ENCODE measurements at places on chromosomes 6 and 20.

GRCh38 chr6:159301810-159302593 is 132.8 kb downstream of the FNDC1 start:
- no peak for DNase-seq

DNA sequence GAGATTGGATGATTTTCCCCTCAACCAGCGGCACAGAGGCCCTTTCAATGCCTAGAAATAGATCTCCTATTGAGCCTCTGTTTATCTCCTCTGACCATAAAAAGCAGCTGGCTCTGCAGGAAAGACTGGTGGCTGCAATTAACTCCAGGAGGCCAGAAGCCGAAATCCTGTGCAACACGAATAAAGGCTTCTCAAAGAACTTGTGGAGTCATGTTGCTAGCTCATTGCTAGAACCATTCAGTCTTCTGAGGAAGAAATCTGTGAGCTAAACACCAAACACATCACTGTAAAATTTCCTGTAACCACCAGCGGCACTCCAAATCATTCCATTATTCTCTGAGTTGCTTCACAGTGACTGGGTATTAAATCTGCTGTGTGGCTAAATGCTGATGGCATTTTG is 49.1 kb upstream of the TPD52L1 start:
- DNase-seq: no peak

GRCh38 chr6:43702534-43703440 is 15.2 kb upstream of the MRPS18A start:
- DNase-seq: no peak

- DNase-seq: no peak
These were observed 2.1 kb downstream of the CNR1 start for GRCh38 chr6:88164061-88164460.

- no peak for DNase-seq
These were observed 1.3 kb upstream of the DNAH8 start for GRCh38 chr6:38713812-38714211.

- DNase-seq: peak; percentile 6
These were observed 62.4 kb downstream of the JAG1 start for GRCh38 chr20:10611357-10611756.

DNA sequence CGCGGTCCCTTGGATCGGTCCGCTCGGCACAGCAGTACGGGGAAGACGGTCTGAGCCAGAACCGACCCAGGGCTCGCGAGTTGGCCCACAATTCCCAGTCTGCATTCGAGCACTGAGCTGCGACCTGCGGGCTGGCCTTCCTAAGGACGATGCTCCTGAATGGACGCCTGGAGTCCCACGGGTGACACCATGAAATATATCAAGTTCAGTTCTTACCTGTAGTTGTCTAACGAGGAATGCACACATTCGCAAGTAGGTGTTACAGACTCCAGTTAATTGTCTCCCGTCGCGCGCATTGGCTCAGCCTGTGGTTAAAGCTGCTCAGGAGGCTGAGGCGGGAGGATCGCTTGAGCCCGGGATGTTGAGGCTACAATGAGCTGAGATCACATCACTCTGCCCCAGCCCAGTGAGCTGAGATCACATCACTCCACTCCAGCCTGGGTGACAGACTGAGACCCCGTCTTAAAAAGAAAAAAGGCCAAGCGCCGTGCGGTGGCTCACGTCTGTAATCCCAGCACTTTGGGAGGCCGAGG is 802 bp downstream of the PEX7 start:
- no peak for DNase-seq

DNA sequence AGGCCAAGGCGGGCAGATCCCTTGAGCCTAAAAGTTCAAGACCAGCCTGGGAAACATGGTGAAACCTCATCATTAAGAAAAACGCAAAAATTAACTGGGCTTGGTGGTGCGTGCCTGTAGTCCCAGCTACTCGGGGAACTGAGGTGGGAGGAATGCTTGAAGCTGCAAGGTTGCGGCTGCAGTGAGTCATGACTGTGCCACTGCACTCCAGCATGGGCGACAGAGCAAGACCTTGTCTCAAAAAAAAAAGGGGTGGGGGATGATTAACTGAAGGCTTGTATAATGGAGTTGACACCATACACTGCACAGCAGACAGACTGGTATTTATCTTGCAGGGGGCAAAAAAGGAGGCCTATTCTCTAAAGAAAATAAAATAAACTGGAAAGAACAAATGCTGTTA is 27.7 kb downstream of the SRPK1 start:
- DNase-seq: no peak

- no peak for DNase-seq
These were observed 131.2 kb downstream of the CCDC170 start for GRCh38 chr6:151624900-151625536.

DNA sequence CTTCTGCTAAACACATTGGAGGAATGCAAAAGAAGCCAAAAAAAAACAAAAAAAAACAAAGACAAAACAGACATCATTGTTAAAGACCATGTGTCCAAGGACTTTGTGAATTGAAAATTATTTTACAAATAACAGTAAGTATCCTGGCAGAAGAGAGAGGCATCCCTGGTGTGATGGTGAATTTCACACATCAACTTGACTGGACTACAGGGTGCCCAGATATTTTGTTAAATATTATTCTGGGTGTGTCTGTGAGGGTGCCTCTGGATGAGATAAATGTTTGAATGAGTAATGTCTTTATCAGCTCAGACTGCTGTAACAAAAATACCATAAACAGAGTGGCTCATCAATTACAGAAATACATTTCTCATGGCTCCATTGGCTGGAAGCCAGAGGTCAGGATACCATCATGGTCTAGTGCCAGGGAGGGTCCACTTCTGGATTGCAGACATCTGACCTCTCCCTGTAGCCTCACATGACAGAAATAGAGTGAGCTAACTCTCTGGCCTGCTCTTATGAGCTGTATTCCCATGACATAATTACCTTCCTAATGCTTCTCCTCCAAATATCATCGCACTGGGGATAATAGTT is 12.2 kb upstream of the C6orf118 start:
- DNase-seq: no peak

DNA sequence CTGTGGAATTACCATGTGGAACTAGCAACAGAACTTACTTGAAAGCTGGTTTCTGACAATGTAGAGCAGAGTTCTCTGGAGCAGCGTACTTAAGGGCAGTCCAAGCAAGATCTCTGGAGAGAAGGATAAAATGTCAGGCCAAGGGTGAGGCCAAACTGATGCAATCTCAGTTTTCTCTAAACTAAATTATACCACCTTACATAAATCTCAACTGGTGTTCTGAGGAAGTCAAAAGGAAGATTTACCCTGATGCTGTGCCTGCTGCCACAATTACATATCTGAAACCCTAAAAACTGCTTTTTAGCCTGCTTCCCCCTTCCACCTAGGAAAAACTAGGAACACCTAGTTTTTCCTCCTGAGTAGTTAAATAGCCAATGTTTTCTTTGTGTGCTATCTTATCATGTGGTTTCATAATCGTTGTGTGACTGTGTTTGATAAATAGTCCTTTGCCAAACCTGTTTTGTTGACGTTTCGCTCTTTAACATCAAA is 28.1 kb downstream of the NCOA7 start:
- DNase-seq: no peak

- DNase-seq: no peak
These were observed 41.6 kb upstream of the NFATC2 start for GRCh38 chr20:51584116-51584515.

DNA sequence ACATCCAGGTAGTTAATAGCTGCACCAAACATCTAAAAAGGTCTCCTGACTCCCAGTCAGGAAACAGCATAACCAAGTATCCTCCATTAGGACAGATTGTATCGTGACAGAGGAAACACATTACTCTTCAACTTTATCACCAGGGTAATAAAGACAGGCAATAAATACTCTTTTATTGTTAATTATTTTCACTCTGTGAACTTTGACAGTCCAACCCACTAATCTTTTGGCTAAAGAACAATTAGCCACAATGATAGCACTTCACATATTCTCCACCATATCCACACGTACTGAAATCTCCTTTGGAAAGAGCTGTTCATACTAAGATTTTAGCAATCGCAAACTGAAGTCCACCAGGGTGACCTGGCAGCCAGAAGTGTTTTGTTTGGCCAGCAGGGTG is 46.4 kb downstream of the ARHGAP18 start:
- no peak for DNase-seq

DNA sequence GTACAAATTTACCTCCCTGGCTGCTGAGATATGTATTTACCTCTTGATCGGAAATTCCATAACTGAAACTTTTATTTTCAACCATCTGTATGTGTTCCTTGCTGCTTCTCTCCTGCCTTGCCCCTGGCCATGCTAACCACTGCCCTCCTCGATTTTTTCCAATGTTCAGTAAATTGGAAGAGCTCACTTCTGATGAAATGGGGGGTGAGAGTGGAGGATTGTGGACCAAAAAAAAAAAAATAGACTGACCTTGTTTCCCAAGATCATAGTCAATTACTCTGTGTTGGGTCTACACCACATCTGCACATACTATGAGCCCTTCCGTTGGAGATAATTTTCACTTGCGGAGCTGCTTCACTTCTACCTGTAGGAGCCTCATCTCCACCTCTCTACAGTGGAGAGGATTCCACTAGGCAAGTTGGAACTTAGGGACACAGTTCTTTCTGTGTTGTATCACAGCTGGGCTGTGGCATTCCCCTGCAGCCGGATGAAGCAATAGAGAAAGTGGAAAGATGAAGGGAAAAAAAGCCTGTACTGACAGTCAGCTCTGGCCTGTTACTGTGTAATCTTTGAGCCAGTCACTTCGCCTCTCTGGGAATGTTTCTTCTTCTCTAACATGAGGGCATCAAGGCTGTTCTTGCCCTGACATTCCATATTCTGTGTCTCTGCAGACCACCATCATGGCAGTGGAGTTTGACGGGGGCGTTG is 1.6 kb downstream of the PSMB9 start:
- no peak for DNase-seq

GRCh38 chr6:43189776-43190304 is 7.8 kb downstream of the CUL9 start:
- DNase-seq: no peak

- no peak for DNase-seq
These were observed 69.4 kb downstream of the PRND start for GRCh38 chr20:4791121-4791520.

DNA sequence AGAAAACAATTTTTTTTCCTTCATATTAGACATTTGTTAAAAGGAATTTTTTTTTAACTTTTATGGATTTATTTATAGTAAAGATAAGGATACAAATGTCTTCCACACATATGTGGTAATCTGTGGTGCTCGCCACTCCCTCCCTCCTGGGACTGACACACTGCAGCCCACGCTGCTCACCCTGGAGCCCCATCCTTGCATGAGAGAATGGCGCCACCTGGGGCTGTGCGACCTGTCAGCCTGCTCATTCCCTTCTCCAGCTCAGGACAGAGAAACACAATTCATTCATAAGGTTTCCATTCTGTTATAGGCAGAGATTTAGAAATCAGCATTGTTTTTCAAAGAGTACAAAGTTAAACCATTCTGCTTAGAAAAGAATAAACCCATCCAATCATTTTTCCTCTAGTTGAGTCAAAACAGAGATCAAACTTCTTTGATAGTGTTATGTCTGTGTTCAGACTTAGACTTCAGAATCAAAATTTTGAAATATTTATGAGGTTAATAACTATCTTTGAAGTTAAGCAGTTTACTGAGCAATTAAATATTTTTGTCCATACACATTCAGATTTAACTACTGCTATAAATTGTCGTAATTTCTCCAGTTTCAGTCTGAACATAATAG is 42.8 kb upstream of the DYNLRB1 start:
- no peak for DNase-seq

- no peak for DNase-seq
These were observed 26.0 kb downstream of the CD164 start for GRCh38 chr6:109356237-109356636.

DNA sequence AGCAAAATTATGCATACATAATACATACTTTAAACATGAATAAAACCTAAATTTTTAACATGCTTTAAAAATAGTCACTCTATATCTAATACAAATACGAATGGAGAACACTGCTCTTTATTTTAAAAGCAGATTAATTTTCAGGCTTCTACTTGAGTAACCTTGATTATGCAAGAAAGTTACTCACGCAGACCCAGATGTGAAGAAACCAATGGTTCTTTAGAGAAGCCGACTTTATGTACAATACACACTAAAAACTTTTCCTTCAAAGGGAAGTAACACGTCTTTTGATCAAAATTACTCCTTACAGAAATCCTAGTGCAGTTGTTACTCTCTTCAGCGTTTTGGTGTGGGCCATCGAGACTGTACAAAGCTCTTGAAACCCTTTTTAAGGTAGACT is 136.9 kb upstream of the SLC22A16 start:
- DNase-seq: no peak

DNA sequence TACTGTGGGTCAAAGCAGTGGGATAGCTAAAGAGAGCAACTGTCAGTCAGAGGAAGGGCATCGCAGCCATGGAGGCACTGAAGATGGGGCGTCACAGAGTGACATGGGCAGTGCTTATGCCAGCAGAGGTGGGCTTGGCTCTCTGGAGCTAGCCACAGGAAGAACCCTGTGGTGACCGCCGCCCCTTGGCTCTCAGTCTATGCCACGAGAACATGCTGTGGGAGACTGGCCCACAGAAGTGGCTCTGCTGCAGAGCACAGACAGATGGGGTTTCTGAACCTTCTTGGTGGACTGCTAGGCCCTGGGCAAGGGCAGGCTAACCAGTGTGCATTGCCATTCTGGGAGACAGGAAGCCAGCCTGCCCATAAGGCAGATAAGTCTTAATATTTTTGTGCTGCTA is 290.0 kb upstream of the SUPT3H start:
- no peak for DNase-seq

DNA sequence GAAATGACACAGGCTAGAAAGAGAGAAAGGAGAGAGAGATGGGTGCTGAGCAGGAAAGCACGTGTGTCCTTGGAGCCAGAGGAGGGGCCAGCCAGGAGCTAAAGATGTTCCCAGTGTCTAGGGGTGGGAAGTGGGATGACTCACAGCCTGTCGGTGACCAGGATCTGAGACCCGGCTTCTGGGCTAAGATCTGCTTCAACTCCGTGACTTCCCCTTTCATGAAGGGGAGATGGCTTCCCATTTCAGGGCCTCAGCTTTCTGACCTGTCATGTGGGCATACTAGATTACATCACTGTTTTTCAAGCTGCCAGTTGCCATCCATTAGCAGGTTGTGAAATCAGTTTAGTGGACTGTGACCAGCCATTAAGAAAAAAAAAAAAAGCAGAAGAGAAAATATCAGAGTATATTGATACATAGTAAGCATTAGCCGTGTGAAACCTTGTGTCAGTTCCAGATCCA is 5.4 kb downstream of the TGM3 start:
- no peak for DNase-seq

DNA sequence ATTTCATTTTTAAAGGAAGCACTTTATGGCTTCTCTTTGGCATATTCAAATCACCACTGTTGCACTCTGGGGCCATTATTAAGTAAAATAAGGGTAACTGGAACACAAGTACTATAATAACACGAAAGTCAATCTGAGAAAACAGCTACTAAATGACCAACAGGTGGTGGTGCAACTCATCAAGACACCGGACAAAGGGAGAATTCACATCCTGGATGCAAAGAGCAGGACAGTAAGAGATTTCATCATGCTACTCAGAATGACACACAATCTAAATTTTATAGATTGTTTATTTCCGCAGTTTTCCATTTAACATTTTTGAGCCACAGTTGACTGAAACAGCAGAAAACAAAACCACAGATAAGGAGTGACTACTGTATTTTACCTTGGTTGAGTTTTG is 27.6 kb upstream of the LY86 start:
- no peak for DNase-seq

Measured in CD8-positive, alpha-beta T cell (primary cell).